ENCODE measurements at places on chromosomes 11 and 22.

- DNase-seq, result no peak
Measured at GRCh38 chr11:36212564-36213392, 76.4 kb downstream of the COMMD9 start.

DNA sequence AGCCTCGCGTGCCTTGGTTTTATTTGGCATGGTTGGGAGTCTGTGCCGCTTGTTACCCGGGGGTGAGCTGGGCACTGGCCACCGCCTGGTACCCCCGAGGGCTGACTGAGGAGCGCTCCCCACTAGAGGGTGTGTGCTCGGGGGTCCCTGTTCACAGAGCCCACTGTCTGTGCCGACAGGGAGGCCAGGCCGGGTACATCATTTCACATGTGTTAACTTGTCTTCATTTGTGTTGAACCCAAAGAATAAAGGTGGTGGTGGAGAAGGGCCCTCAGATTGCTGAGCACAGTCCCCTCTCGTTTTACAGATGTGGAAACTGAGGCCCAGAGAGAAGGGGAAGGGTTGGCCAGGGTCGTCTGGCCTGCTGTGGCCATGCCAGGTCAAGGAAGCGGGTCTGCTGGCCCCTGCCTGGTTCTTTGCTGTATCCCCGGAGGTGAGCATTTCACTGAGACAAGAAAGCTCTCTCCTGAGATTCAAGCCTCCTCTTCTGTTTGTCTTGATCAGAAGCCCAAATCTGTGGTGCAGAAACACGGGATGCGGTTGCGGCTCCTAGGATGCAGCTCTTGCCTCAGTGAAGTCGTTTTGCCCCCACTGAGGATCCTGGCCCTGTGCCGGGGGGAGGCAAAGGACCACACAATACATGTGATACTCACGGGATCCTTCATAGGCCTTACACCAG is 60.8 kb downstream of the FBLN1 start:
- DNase-seq, result no peak

DNA sequence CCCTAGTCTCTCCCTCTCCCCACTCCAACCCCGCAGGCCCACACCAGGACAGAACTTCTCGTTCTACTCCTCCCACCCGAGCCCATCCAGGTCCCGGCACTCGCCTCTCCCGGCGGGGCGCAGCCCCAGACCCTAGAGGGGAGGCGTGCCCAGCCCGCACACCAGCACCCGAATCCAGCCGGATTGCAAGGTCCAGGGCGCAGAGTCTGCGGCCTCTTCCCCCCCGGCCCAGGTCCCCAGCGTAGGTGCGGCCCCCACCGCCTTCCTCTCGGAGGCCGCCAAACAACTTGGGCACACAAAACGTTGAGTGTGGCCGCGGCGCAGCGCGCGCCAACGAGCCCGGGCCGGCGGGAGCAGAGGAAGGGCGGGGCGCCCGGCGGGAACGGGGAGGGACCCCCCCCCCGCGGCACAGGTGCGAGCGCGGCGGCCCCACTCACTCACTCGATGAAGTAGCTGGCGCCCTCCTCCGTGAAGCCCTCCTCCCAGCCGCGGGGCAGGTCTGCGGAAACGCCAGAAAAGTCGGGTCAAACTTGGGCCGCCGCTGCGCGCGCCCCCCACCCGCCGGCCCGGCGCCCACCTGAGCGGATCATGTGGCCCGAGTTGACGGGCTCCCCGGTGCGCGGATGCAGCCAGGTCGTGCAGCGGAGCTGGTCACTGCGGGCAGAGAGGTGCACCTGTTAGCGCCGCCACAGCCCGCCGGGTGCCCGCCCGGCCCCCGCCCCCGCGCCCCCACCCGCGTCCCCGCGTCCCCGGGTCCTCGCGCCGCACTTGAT is 480 bp downstream of the PLEKHA7 start:
- no peak for DNase-seq

- DNase-seq, result no peak
Measured at GRCh38 chr22:47379037-47379436, 616.6 kb downstream of the TBC1D22A start.

GRCh38 chr11:110077346-110077745 is 15.8 kb upstream of the ZC3H12C start:
- DNase-seq, result no peak

- DNase-seq, result no peak
Measured at GRCh38 chr22:33034753-33035152, 23.4 kb downstream of the SYN3 start.

GRCh38 chr11:47768101-47768612 is 1.0 kb upstream of the FNBP4 start:
- DNase-seq, result peak; percentile 70

- no peak for DNase-seq
Measured at GRCh38 chr22:29233277-29233877, 27.7 kb downstream of the EMID1 start.

GRCh38 chr11:103530257-103530656 is 421.0 kb downstream of the DYNC2H1 start:
- DNase-seq, result no peak

DNA sequence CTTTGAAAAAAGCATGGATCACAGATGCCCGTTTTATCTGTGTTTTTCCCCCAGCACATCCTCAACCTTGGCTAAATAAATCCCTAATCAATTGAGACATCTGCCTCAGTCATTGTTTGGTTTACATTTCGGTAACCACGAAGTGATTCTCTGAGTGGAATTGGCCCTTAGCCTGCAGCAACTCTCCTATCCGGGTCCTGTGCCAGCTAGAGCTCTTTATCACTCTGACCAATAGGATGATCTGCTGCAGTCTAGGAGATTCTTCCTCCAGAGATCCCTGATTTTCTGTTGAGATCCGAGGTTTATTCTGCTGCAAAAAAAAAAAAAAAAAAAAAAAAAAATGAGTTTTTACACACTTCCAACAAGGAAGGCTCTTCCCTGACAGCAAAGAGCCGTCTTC is 137.3 kb downstream of the KCNA4 start:
- no peak for DNase-seq

DNA sequence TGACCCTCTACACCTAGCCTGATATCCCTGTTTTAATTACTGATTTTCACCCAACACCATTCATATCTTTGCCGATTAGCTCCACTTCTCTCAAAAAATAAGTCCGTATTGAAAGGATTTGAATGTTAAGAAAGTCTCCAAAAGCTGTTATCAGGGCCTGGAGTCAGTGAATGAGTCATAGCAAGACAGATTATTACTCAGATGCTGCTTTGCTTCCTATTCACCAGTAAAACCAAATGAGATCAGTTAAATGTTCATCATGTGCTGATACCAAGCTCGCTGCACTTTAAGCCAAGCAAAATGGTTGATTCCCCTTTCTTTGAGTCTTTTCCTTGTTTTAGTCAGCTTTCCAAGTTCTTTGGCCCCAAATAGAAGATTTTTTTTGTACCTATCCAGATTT is 228.4 kb downstream of the FAT3 start:
- DNase-seq, result no peak

- no peak for DNase-seq
Measured at GRCh38 chr22:22930571-22931556, 43.2 kb downstream of the IGLL5 start.

DNA sequence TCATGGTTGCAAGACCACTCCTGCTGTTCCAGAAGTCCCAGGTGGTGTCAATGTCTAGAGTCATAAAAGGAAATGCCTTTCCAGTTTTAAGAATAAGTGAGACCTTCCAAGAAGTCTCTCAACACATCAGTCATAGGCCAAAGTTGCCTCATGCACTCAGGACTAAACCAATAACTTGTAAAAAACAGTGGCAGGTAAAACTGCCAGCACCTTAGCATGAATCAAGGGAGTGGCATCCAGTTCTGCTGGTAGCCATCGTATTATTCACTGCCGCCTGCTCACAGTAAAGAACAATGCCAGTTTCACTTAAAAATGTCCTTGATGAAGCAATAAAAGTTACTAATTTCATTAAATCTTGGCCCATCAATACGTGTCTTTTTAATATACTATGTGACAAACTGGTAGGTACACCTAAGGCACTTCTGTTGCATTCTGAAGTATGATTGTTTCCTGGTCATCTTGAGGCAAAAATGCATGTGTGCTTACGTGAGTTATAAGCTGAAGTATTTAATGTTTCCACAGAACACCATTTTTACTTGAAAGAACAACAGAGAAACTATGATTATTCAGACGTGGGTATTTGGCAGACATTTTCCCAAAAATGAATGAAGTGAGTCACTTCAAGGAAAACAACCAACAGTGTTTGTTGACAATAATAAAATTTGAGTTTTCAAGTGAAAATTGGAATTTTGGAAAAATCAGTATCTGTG is 125.2 kb upstream of the SNX19 start:
- no peak for DNase-seq

GRCh38 chr11:16876053-16876752 is 137.8 kb downstream of the C11orf58 start:
- DNase-seq, result no peak

DNA sequence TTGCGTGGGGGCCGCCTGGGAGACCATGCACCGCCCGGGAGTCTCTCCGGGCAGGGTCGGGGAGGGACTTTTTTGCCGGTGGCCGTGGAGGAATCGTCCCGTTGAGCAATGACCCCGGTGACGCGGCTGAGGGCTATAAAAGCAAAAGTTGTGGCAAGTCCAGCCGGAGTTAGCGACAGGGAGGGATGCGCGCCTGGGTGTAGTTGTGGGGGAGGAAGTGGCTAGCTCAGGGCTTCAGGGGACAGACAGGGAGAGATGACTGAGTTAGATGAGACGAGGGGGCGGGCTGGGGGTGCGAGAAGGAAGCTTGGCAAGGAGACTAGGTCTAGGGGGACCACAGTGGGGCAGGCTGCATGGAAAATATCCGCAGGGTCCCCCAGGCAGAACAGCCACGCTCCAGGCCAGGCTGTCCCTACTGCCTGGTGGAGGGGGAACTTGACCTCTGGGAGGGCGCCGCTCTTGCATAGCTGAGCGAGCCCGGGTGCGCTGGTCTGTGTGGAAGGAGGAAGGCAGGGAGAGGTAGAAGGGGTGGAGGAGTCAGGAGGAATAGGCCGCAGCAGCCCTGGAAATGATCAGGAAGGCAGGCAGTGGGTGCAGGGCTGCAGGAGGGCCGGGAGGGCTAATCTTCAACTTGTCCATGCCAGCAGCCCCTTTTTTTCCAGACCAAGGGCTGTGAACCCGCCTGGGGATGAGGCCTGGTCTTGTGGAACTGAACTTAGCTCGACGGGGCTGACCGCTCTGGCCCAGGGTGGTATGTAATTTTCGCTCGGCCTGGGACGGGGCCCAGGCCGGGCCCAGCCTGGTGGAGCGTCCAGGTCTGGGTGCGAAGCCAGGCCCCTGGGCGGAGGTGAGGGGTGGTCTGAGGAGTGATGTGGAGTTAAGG is at the start of gene NEAT1:
NEAT1 (plus strand) TSS at position 166 of the 883 bp plus-strand sequence.
- DNase-seq, result peak; percentile 72

GRCh38 chr22:41780746-41781505 is 19.6 kb upstream of the CCDC134 start:
- DNase-seq, result no peak

GRCh38 chr11:133663135-133663985 is 131.1 kb upstream of the OPCML start:
- DNase-seq, result no peak

GRCh38 chr11:111063726-111064517 is 181.6 kb upstream of the POU2AF2 start:
- DNase-seq, result no peak

DNA sequence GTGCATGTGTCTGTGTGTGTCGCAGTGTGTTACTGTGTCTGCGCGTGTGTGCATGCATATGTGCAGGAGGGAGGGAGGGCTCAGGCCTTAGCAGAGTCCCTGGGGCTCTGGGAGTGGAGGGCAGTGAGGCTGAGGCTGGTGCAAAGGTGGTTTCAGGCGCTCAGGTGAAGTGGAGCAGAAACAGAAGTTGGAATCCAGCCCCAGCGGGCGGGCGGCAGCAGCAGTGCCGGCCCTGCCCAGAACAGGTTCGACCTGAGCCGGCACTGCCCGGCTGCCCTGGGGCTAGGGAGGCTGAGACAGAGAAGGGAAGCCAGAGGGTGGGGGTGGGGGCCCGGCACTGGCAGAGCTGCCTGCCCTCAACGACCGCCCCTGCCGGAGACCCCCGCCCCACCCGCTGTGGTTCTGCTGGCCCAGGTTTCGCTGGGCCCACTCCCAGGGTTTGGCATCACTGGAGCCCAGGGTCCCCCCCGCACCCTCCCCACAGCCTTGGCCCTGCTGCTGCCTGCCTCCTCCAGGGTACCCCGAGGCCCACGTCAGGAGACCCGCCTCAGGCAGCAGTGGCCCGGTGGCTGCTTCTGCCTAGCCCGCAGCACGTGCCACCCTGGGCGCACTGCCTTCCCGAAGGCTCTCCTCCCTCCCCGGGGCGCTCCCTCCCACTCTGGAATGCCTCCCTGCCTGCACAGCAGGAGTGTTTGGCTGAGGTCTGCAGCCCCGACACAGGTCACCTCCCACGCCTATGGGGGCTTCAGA is 13.3 kb downstream of the ASCL2 start:
- DNase-seq, result no peak

GRCh38 chr11:47850337-47850736 is 2.2 kb upstream of the NUP160 start:
- no peak for DNase-seq

DNA sequence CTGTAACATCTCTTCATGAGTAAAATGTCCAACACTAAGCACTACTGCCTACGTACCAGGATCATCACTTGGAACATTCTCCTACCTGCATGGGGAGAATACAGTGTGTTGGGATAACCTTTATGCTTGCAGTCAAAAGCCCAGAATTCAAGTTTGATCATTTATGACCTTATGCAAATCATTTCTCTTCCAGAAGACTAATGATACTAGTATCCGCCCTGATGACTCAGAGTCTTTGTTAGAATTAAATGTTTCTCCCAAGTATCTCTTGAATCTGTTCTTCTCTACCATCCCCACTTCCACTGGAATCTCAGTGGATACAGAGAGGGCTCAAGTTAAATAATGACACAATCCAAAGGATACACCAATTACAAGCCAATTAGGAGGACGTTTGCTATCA is 12.4 kb downstream of the MAJIN start:
- DNase-seq, result no peak

- no peak for DNase-seq
Measured at GRCh38 chr11:60482361-60482760, 10.2 kb upstream of the MS4A12 start.

DNA sequence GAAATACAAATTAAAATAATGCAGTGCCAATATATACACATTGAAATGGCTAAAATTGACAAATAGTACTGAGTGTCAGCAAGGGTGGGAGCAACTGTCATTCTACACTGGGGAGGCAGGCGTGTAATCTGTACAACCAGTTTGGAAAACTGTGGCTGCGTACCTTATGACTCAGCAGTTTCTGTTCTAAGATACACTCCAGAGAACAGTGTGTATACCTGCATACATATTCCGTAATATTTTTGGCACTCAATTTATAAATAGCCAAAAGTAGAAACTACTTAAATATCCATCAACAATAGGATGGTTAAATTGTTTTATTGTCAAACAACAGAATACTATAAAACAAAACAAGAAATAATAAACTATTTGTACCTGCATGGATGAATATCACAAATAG is 57.6 kb downstream of the RNF169 start:
- DNase-seq, result no peak

DNA sequence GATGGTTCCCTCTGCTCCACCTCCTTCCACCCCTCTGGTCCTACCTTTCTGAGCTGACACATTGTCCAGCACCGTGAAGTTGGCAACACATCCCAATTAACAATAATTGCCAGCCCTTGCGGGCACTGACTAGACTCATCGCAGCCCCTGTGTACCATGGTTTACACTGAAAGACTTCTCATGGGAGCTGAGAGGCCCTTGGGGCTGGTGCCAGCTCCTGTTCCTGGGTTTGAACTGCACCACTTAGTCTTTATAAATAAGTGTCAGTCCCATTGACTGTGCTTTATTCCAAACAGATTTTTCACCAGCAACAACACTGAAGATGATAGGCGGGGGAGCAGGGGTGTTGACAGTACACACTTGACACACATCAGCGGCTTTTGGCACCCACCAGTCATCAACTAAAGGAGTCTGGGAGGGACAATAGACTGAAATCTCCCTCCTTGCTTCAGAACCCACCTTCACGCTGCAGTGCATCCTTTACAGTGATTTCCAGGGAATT is 447.3 kb downstream of the NTM start:
- DNase-seq, result no peak

- no peak for DNase-seq
Measured at GRCh38 chr22:43832393-43833265, 20.5 kb upstream of the EFCAB6 start.

All from SHP77 treated with DMSO at 0.1 percent for 48 hours (cell line).